NCI-H2171 (cell line): ENCODE measurements at places on chromosomes 3 and 15.

DNA sequence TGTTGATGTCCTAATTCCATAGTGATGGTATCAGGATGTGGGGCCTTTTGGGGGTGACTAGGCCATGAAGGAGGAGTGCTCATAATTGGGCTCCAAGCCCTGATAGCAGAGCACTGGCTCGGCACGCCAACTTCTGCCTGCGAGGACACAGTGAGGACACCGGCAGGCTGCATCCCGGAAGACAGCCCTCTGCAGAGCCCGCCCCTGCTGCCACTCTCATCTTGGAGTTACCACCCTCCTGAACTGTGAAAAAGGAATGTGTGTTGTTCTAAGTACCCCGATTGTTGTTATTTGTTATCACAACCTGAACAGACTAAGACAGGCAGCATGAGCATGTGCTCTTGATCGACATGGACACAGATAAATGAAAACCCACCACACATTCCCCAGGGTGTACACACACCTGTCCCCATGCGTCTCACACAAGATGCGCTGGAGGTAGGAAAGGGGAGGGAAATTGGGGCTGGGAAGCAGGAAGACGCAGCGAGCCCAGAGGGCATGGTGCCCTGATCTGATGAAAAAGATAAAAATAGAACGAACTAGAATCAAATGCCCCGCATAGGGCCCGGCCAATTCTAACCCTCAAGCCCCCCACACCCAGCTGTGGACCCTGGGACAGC lies 40.1 kb downstream of the RPN1 start:
- DNase-seq = no peak

- DNase-seq = no peak
These were observed 21.3 kb downstream of the LRIG1 start for GRCh38 chr3:66479532-66479947.

- DNase-seq = peak; percentile 34
These were observed 46.3 kb downstream of the GABRG3 start for GRCh38 chr15:27017168-27017809.

DNA sequence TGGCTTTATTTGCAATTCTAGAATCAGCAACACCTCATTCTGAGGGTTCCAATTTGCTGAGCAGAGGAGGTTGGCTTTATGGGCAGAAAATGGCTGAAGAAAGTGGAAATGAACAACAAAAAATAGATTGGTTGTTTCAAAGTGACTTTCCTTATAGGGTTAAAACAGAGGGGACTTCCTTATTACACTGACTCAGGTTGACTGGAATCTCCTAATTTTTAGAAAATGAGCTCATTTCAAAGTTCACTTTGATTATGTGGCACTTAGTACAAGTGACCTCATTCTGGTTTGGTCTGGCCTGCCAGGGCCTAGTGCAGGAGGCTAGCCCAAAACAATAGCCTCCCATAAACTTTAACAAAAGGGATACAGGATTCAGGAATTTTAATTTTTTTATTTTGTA lies 41.4 kb downstream of the NFKBIZ start:
- DNase-seq = no peak

GRCh38 chr3:39191111-39191510 lies 1.3 kb downstream of the XIRP1 start:
- no peak for DNase-seq

DNA sequence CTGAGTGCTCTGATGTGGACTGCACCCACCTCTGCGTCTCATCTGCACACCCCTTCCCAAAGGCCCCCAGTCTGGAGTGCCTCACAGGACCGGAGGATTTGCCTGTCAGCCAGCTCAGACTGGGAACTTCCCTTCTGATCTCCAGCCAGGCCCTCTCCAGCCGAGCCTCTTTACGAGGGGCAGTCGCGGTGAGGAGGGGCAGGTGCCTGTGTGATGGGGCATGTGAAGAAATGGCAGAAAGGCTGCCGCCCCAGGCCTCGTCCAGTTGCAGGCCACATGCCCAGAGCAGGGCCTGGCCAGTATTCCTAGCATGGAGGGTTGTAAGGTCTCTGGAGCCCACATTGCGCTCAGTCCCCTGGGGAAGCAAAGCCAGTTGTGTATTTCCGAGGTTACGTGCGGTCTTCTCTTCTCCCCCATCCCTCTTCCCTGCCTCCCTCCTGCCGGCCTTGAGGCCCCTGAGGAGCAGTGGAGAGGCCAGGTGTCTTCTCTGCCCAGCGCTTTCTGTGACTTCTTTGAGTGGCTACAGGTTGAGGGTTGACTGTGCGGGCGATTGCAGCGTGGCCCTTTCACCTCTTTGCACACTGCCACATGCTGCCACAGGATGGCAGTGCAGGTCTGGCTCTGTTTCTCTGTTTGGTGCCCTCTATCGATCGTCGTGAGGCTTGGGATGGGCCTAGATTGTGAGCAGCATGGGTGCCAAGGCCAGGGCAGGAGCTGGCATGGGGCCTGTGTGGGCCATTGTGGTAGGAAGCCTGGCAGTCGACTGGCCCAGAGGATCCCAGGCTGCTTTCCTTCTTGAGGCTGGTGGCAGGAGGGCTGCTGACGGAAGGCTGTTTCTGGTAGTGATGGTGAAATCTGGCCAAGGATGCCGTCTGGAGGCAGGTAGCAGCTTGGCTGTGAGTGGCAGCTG lies 5.3 kb downstream of the CLK3 start:
- peak; percentile 66 for DNase-seq

GRCh38 chr15:35933531-35933930 lies 387.6 kb upstream of the DPH6 start:
- DNase-seq = no peak

GRCh38 chr3:189202106-189202505 lies 30.3 kb downstream of the TPRG1 start:
- no peak for DNase-seq

GRCh38 chr15:95948411-95948810 lies 382.1 kb upstream of the NR2F2 start:
- no peak for DNase-seq

DNA sequence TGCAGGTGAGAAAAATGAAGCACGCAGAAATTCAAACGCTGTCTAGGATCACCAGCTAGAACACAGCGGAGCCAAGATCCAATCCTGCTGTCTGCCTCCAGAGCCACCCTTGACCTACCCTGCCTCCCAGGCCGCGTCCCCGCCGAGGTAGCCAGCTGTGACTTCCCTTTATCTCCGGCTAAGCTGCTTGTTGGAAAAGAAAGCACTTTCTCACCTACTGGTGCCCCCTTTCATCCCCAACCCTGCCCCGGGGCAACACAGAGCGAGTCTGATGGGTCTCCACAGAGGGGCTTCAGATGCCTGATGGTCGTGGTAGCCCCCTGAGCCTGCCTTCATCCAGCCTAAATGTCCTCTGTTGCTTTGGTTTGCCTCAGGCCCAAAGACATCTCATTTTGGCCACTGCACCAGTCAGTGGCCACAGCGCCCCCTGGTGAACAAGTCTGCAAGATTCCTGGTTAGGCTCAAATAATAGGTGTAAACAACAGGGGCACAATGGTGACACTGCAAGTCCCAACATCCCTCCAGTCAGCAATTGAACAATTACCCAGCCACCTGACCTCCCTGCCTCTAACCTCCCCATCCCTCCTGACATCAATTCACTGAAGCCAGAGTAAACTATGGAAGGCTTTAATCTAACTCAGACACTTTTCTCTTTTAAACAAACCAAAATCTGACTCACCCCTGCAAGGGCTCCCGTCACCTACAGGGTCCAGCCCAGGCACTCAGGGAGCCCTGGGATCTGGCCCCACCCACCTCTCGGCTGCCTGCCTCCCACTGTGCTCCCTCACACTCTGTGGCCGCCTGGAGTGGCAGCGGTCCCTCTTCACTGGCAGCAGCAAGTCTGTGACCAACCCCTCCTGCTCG lies 27.3 kb upstream of the BCL2L10 start:
- DNase-seq = peak; percentile 25

GRCh38 chr3:64666171-64666588 lies 21.6 kb downstream of the ADAMTS9 start:
- DNase-seq = no peak

- DNase-seq = no peak
These were observed 514.6 kb upstream of the CNTN3 start for GRCh38 chr3:75129101-75129500.
